Hematopoietic multipotent progenitor cell treated with erythropoietin and hydrocortisone succinate and interleukin-3 and kit ligand, for 17 days (in vitro differentiated cells): ENCODE measurements at places on chromosomes 11 and 22.

GRCh38 chr11:66875378-66875777 lies 18.5 kb downstream of the LRFN4 start:
- no peak for DNase-seq

GRCh38 chr11:70126494-70126893 lies 48.4 kb downstream of the ANO1 start:
- no peak for DNase-seq

DNA sequence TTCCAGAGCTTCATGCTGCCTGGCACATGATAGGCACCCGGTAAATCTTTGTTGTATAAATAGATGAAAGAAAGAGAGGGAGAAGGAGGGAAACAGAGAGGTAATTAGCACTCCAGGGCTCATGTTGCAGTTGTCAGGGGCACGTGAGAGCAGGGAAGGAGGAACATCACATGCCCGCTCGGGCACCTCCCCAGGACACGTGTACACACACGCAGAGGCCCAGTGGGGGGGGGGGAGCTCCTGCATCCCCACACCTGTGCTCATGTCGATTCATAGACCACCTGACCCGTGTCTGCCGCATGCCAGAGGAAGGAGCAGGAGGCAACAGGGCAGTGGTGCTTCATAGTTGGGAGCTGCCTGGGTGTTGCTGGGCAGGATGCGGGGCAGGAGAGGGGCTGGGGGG lies 37.1 kb upstream of the NNMT start:
- DNase-seq, result no peak

GRCh38 chr22:49014227-49015201 lies 813.2 kb downstream of the BRD1 start:
- DNase-seq, result no peak

GRCh38 chr11:95922099-95922498 lies 1.8 kb downstream of the MTMR2 start:
- DNase-seq, result no peak

DNA sequence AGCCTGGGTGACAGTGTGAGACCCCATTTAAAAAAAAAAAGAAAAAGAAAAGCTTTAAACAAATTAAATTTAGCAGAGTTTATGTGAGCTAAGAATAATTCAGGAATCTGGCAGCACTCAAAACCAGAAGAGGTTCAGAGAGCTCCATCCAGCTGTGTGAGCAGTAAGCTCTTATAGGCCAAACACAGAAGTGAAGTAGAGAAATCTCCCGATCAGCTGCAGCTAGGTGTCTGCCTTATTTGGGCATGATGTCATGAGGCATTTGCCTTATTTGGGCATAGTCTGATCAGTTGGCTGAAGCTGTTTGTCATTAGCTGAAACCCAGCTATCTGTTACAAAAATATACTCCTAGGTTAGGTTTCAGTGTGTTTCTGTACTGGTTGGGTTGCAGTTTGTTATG lies 8.2 kb downstream of the MS4A15 start:
- no peak for DNase-seq
